ENCODE measurements at places on chromosomes 3 and 15.

DNA sequence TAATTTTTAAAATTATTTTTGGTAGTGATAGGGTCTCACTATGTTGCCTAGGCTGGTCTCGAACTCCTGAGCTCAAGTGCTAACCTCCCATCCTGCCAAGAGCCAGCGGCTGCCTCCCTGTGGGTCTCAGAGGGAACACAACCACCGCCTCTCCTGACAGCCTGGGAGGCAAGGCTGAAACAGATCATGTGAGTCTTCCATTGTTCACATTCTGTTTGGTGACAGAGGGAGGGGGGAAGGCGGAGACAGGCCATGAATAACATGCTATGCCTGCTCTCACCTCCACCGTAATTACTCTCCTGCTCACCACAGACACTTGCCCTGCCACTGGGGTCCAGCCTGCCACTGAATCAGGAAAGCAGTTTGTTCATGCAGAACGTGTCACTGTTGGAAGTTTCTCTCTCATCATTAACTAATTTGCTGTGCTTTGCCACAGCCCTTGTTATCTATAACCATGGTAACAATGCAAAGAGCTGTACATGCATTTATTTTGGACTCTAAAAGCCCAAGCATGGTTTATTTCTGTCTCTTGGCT, 78.4 kb upstream of the RASGRF1 start:
- no peak for DNase-seq

DNA sequence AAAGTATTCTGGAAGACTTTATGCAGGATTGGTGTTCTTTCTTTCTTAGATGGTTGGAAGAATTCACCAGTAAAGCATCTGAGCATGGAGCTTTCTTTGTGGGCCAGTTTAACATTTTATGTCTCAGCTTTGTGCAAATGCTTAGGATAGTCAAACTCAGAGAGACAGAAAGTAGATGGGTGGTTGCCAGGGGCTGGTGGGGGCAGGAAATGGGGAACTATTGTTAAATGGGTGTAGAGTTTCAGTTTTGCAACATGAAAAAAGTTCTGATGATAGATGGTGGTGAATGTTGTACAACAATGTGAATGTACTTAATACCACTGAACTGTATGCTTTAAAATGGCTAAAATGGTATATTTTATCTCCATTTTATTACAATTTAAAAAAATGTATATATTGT, 24.8 kb downstream of the SPCS1 start:
- DNase-seq = no peak

GRCh38 chr3:175103298-175103697, 244.2 kb downstream of the NAALADL2 start:
- DNase-seq = no peak

GRCh38 chr15:31352911-31353811, 26.5 kb downstream of the KLF13 start:
- peak; percentile 73 for DNase-seq

DNA sequence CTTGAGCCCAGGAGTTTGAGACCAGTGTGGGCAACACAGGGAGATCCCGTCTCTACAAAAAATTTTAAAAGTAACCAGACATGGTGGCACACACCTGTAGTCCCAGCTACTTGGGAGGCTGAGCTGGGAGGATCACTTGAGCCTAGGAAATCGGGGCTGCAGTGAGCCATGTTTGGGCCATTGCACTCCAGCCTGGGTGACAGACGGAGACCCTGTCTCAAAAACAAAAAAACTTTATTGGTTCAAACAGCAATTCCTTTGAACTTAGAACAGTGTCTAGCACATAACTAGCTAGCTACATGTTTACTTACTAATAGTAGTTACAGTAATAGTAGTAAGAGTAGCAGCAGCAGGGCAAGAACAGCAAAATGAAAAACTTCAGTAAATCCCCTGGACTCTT, 10.1 kb downstream of the HAUS2 start:
- DNase-seq = no peak

- no peak for DNase-seq
Observed at GRCh38 chr3:17730318-17730967, 12.0 kb downstream of the TBC1D5 start.

DNA sequence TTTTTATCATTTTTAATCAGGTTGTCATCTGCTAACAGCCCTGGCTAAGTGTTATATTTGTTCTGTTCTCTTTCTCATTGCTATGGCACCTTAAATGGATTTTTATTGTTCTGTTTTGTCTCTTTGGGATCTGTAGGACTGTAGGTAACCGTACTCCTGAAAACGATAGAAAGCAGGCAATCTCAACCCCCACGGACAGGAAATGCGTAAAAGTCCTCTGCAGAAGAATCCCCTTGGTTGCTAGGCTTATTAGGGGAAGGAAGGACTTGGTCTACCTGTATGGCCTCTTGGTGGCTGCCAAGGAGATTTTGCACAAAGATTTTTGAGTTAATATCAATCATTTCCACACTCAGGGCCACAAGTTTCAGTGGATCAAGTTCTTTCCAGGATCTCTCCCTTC, 571.9 kb upstream of the ZNF385D start:
- DNase-seq = no peak

Measured in left hindlimb (tissue), 1 donor.